C1 segment of cervical spinal cord (tissue), 14 donors: ENCODE measurements at places on chromosomes 2 and 18.
A peak's percentile ranks its signal among the peaks of the same experiment; 100 is the strongest.

- DNase-seq, result no peak
Measured at GRCh38 chr18:28108814-28109213, 68.1 kb downstream of the CDH2 start.

DNA sequence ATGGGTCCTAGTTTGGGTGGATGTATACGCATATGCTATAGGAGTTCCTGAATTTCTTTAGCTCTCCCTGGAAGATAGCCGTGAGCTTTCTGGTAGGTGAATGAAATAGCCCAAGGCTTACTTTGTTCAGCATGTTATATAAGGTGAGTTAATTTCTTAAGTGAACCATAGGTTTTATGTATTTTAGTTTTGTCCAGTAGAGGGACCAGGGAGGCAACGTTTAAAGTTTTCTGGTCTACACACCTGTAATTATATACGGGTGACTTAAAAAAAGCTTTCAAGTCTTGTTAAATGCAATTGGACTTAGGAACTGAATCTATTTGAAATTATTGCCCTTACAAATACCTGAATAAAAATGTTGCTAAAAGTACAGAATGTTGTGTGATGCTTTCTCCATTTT, 402.5 kb upstream of the DDX18 start:
- DNase-seq, result no peak

GRCh38 chr2:26330604-26331003, 15.3 kb upstream of the SELENOI start:
- no peak for DNase-seq

DNA sequence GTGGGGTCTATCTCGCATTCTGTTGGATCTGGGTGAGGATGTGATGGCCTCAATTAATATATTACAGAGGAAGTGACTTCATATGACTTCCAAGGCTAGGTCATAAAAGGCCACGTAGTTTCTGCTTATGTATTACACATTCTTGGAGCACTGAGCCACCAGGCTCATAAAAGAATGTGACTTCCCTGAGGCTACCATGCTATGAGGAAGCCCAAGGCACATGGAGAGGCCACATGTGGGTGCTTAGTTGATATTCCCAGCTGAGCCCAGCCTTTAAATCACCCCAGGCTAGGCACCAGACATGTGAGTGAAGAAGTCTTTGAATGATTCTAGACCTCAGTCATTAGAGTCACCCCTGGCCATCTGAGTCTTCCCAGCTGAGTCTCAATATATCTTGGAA, 13.3 kb upstream of the REEP1 start:
- no peak for DNase-seq

GRCh38 chr18:2964361-2965010, 48.5 kb downstream of the LPIN2 start:
- DNase-seq, result no peak

- no peak for DNase-seq
Measured at GRCh38 chr2:117714745-117715417, 99.6 kb upstream of the DDX18 start.

GRCh38 chr2:12435430-12436222, 281.1 kb upstream of the TRIB2 start:
- no peak for DNase-seq

GRCh38 chr2:46686811-46687210, 207.4 kb downstream of the TMEM247 start:
- no peak for DNase-seq

- no peak for DNase-seq
Measured at GRCh38 chr2:31075941-31076590, 62.2 kb downstream of the GALNT14 start.

- no peak for DNase-seq
Measured at GRCh38 chr2:84459944-84460429, 907 bp upstream of the SUCLG1 start.

- no peak for DNase-seq
Measured at GRCh38 chr2:155519529-155520130, 812.9 kb downstream of the NR4A2 start.

GRCh38 chr18:3452750-3453539, 3.0 kb downstream of the TGIF1 start:
- DNase-seq, result no peak

DNA sequence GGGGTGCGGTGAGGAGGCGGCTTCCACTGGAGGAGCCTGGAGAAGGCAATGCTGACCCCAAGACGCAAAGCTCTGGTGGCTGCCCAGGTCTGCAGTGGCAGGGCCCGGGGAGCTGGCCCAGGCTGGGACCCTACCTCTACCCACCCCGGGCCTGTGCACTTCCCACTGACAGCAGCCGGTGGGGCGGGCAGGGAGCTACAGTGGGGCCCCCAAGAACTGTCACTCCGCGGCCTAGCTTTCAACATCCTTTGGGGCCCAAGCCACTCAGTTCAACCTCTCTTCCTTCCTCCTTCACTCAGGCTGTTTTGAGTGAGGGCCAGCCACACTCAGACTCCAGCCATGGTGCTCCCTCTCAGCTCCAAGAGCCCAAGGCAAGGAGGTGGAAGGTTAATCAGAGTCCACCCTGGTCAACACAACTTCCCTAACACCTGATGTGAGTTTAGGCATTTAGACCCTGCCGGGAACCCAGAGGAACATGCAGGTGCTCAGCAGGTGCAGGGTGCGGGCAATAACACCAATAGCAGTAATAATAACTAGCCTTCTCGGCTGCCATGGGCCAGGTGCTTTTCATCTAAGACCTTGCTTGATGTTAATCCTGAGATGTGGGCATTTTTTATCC, 93.6 kb downstream of the ZFP36L2 start:
- no peak for DNase-seq

DNA sequence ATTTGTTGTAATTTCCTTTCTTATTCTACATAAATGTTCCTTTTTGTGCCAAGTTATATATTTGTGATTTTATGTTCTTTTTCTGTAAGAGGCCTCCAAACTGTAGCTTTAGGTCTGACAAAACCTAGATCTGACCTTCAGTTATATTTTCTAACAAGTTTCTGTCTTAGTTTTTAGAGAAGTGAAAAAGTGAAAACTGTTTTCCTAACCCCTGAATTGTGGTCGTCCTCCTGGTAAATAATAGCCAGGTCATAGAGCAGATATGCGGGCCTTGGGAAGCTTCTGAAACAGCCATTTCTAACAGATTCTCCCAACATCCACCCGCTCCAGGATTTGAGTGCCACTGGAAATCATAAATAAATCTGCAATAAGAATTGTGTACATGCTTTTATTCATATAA, 398.4 kb upstream of the CWC22 start:
- no peak for DNase-seq

DNA sequence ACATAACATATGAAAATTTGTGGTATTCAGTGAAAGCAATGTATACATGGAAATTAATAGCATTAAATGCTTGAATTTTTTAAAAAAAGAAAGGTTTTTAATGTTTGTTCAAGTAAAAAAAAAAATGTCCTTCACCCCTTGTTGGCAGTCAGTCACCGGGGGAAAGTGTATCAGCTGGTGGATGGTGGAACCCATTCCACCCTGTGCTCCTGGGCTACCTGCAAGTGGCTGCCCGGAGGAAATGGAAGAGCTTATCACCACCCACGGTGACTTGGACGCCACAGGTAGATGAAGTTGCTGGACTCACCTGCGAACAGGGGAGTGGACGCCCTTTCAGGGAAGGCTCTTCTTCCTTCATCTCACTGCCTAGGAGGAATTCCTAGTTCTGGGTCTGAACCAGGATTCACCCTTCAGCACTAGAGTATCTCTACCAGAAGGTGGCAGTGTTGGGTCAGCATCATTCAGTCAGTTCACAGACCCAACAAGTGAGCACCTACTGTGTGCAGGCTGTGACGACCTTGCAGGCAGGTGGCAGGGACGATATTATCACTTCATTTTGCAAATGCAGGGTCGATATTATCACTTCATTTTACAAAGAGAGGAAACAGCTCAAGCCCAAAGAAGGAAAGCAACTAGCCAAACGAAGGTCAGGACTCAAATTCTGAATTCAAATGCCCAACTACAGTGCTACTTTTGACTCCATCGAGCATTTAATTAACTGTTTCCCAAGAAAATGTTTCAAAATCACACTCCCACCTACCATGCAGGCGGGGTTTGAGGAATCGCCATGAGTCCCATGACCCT, 35.8 kb downstream of the CIB4 start:
- DNase-seq, result peak; percentile 30

GRCh38 chr2:165877565-165878550, 75.7 kb downstream of the TTC21B start:
- no peak for DNase-seq

DNA sequence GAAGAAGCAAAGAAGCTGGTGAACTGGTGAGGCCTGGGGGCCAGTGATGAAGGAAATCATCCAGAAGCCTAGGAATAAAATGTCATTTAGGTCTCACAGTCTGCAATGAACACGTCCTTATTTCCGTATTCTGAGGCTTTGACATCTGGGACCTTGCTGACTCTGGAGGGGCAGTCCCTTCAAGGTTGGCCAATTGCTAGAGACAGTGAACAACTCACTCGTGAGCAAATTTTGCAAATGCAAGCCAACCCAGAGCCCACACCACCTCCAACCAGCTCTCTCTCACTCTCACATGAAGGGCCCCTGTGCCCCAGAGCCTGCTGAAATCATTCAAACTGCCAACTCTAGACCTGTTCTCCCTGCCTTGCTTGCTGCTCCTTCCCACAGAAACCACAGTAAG, 279.1 kb upstream of the LYPD1 start:
- no peak for DNase-seq

DNA sequence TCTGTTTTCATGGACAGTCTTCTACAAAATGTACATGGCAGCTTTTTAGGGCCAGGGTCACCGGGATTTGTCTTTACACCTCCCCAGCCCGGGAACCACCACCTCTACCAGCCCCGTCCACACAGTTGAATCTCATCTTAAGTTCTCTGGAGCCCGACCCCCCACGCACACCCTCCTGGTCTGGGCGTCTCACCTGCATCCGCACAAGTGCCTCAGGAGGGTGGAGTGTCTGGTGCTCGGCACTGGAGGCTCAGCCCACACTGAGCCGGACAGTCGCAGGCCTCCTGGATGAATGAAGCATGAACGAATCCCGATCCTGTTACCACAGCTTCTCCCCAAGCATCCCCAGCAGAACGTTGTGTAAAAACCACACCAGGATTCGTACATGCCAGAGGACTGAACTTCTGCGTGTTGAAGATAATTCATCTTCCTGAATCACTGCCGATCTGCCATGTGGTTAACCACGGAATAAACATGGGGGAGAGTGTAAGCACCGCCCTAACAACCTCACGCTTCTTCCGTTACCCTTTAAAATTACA, 162.0 kb downstream of the RTP5 start:
- no peak for DNase-seq

GRCh38 chr18:56722518-56722917, 71.4 kb downstream of the WDR7 start:
- no peak for DNase-seq

DNA sequence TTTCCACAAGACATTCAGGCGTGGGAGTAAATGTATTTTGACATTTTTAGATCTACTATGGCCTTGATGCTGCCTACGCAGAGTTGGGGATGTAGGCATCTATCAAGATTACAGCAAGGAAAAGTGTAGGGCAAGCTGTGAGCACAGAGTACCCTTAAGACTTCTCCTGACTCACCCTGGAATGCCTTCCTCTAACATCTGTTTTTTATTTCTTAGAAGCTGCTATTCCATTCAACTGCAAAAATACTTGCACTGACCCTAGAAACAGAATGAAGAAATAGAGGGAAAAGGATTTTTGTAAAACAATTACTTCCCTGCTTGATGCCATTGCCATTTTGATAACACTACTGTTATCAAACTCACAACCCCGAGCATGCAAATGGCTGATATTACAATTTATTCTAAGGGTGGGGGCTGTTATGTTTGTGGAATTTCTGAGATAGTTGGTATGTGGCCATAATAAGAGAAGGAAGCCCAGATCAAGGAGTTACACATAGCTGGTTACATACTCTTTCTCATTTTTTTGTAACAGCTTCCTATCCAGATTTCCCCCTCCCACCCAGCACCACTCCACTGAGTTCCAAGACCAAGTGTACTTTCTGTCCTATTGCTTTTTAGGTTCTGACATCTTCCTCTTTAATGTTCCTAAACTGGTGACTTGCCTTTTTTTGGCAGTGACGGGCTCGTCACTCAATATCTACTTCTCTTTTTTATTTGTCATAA, 6.0 kb upstream of the ROCK1 start:
- DNase-seq, result no peak

GRCh38 chr2:187422282-187422681, 25.8 kb downstream of the CALCRL start:
- no peak for DNase-seq

- no peak for DNase-seq
Measured at GRCh38 chr2:230893338-230893737, 28.6 kb downstream of the ITM2C start.

DNA sequence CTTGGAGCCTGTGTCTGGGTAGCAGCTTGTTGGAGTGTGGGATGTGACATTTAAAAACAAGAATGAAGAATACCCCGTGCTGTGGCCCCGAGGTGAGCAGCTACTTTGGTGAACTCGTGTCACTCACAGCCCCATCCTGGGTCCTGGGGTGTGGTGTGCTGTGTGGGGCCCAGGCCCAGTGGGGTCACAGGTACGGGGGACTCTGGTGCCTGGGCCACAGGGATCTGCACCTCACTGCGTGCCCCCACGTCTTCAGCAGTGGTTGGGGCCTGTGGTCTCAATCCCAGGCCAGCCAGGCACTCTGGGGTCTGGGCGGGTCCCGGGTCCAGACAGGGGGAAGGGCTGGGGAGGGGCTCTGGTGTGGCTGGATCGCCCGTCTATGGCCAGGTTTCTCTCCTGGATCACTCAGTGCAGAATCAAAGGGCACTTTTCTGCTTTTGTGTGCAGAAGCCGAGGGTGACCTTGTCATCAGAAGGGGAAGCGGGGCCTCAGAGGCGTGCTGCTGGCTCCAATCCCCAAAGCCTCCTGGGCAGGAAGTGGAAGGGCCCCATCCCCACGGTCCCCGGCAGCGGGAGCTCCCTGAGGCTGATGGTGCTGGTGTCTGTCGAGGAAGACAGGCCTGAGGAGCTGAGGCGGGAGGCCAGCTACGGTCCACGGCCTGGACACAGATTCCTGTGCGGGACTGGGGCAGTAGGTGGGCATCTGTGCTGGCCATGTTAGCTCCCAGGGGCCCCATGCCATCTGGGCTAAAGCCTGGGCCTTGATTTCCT, 1.4 kb downstream of the GPR35 start:
- no peak for DNase-seq

- no peak for DNase-seq
Measured at GRCh38 chr18:39596891-39597290, 2031.3 kb upstream of the CELF4 start.

DNA sequence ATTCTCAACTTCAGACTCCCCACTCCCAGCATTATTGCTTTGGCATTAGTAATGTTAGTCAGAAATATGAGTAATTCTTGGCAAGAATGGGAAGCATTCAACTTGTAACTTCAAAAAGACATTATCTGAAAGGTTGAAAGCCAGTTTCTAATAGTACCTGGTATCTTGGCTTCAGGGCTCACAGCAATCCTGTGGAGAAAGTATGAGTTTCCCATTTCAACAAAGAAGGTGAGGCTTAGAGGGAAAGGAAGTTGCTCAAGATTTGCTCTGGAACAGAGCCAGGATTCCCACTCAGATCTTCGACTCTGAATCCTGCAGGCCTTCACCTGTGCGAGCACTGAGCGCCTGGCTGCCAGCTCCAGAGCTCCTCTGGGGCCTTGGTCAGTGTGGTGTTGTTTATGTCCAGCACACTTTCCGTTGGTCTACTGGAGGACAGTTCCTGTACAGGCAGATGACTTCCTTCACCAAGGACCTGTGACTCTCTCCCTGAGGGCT, 136.1 kb downstream of the MCFD2 start:
- no peak for DNase-seq

GRCh38 chr2:37843556-37843955, 81.5 kb upstream of the RMDN2 start:
- no peak for DNase-seq

GRCh38 chr2:217555081-217555876, 447.5 kb downstream of the TNS1 start:
- DNase-seq, result no peak
